ENCODE measurements at places on chromosomes 7 and 10.

DNA sequence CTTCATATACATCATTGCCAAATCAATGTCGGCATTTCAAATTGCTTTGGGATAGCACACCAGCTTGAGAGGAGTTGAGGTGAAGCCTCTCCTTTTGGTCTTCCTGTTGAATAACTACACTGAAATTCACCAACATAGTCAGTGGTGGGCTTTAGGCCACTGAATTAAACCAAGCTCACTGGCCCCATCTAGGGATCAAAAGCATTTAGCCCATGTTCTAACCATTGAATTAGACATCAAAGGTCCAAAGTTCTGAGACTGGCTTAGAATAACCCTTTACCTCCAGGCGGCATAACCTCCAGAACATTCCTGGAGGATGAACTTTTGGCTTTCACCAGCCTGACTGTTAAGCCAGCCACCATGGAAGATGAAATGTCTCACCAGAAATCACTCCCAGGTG, 54.6 kb downstream of the BPGM start:
- DNase-seq, result no peak

GRCh38 chr7:40810274-40810673, 675.5 kb downstream of the SUGCT start:
- no peak for DNase-seq

DNA sequence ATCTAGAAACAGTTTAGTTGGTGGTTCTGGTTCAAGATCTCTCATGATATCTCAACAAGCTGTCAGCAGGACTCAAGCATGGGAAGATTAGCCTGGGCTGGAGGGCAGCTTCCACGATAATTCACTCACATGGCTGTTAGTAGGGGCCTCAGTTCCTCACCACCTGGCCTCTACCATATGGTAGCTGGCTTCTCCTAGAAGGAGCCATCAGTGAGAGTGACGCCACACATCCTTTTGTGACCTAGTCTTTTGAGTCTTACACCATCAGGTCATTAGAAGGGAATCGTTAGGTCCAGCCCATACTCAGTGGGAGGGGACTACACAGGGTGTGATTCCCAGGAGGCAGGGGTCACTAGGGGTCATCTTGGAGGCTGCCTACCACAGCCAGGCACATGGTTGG, 239.3 kb upstream of the PLPP4 start:
- no peak for DNase-seq

DNA sequence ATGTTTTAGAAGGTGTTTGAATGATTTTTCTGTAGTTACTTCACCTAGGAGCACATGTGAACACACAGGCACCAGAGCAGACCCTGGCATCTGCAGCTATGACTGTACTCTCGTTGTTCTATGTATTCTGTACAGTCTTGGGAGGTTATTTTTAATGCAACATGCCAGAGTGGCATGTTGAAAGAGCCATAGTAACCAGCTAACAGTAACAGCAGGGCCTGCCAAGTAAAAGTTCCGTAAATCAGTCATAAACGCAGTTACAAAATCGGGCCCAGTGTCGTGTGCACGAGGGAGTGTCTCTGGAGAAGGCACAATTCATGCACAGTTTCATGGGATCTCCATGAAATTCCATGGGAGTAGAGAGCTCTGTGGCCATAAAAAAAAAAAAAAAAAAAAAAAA, 108.3 kb upstream of the CDK6 start:
- DNase-seq, result no peak

- no peak for DNase-seq
Measured at GRCh38 chr7:105682341-105683060, 101.2 kb upstream of the EFCAB10 start.

DNA sequence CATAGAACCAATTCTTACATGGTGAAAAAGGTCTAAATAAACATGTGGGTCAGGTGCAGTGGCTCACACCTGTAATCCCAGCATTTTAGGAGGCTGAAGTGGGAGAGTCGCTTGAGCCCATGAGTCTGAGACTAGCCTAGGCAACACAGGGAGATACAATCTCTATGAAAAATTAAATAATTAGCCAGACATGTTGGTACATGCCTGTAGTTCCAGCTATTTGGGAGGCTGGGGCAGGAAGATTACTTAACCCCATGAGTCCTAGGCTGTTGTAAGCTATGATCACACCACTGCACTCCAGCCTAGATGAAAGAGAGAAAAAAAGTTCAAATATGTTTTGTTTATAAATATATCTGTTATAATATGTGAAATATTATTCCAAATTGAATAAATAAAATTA, 643.6 kb downstream of the IPMK start:
- DNase-seq, result no peak

All from stimulated activated CD4-positive, alpha-beta T cell treated with anti-CD3 and anti-CD28 coated beads, Interleukin-1b, Interleukin-23, amount 100 ng/mL, for 1 hour (primary cell).